NCI-H2081 treated with DMSO at 0.1 percent for 48 hours (cell line): ENCODE measurements at places on chromosomes 2 and 18.

DNA sequence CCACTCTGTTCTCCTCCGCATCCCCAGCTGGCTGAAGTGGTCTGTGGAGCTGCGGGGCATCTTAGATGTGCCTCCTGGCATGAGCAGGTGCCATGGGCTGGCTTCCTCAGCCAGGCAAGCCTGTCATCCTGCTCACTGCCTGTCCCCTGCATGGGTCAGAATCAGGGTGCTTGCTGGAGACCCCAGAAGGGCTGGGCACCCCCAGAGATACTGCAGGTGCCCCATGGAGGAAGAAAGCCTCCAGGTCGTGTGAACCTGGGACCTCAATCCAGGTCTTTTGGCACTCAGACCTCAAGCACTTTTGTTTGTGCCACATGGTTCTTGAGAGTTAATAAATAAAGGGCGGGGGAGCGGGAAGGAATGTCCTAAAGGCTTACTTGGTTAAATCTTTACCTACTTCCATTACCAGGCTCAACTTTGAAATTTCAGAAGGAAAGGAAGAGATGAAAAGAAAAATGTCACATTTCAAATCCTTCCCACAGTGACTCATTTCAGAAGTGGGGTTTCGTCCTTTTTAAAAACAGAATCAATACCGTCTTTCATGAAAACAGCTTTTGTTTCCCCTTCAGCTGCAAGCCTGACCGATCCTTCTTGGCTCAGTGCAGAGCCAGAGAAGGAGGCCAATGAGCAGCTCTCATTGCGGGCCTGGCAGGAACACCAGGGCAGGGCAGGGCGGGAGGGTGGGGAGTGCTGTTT is 69.9 kb downstream of the RHOB start:
- DNase-seq, result no peak

DNA sequence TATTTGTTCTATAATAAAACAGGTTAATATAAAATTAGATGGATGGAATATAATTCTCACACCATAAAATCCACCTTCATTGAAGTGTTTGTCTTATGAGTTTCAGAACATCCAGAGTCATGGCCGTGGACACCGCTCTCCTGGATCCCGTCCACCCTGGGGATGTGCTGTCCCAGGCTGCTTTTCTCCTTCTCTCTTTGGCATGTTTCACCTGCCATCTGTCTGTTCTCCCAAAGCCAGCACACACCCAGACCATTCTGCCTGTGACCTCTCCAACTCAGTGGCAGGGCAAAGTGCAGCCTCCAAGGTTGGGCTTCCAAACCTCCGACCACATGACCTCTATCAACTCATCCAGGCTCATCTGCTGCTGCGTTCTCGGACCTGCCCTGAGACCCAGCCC is 104.7 kb downstream of the MYT1L start:
- DNase-seq, result no peak

- DNase-seq, result no peak
Observed at GRCh38 chr2:46836295-46837111, 79.1 kb downstream of the MCFD2 start.

GRCh38 chr2:11348209-11348749 is 3.8 kb upstream of the ROCK2 start:
- DNase-seq, result no peak

- no peak for DNase-seq
Observed at GRCh38 chr2:71557321-71557720, 104.0 kb downstream of the DYSF start.

GRCh38 chr2:175441181-175441761 is 259.8 kb upstream of the ATP5MC3 start:
- no peak for DNase-seq

DNA sequence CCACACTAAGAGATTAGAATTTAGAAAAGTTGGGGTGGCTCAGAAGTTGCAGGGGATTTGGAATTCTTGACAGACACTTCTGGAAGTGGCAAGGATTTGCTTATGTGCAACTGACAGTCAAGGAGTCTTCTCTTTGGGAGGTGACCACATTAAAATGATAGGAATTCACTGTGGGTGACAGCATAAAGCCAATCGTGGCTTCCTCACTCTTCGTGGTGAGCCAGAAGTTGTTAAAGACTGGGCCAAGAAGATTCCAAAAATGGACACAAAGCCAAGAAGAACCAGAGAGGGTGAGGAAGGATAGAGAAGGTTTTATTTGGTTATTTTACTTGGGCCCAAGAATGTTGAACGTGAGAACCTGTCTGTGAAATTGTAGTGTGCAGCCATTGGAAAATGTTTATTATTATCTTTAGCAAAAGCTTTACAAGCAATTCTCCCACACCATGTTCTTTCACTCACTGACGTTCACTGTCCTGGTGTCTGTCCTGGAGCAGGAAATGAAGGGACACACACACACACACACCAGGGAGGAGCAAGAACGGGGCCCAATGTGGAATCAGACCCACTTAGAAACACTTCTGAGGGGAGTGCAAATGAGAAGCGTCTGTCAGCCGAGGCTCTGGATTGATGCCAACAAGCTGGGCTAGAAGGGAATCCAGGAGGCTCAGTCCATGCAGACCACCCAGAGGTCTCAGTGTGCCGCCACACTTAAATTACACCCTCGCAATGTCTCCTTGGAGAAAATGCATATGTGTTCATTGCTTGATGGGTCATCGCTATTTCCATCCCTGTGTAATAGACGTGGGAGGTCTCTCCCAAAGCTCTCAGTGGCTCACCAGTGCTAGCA is 37.2 kb downstream of the STEAP3 start:
- no peak for DNase-seq

DNA sequence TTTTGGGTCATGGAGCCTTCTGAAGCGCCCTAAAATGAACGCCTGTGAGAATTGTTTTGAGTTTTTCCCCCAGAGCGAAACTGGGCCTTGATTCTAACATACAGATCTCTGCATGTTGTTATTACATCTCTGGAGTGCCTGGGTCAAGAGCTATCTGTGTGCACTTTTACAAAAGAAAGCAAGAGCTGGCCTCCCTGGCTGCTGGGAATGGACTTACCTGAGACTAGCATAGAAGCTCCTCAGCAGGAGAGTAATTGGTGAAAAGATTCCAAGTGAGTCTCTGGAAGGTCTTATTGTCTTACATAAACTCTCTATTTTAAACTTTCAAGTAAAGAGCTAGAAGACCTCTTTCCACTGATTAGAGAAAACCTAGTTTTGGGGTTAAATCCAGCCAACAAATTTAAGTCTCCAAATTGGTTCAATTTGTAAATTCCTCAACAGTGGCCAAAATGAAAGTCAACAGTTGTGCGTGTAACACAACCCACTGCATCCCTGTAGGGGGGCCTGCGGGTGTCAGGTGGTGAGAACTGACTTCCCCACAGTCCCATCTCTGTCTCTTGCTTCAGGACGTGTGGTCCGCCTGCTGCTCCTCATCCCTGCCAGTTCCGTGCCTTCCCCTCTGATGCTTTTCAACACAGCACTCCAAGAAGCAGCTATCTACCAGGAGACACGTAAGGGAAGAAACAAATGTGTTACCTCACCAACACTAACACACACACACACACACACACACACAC is 206.1 kb downstream of the SH3BP4 start:
- no peak for DNase-seq

DNA sequence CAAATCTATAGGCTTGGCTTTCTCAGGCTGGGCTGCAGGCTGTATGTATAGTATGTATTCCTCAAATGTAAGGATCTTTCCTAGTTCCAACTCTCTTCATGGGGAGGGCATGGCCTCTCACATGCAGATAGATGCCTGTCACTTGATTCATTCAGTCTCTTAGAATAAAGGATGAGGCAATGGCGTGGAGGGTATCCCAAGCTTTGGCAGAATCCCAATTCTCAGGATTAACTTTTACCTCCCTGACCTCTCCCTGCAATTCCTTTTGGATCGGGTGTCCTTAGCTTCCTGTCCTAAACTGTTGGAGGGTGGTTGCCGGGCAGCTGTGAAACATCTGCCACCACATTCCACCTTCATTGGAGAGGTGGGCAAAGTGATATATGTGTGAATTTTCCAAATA is 80.3 kb downstream of the INSIG2 start:
- no peak for DNase-seq

DNA sequence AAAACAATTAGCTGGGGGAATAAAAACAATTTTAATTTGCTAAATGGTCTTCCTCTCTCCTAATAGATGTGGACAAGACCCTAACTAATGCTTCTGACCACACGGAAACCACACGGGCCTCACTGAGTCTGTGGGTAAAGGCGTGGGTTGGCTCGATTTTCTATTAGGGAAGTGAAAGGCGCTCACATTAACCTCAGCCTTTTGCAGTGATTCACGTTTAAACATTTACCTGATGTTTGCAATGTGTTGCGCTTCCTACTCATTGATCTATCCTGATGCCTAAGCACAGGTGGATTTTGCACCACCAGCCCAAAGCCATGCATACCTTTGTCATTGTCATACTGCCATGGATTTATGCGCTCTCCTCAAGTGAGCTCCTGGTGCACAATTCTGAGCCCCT is 35.6 kb upstream of the NRP2 start:
- no peak for DNase-seq

GRCh38 chr2:30280596-30281434 is 49.5 kb downstream of the LBH start:
- DNase-seq, result no peak

DNA sequence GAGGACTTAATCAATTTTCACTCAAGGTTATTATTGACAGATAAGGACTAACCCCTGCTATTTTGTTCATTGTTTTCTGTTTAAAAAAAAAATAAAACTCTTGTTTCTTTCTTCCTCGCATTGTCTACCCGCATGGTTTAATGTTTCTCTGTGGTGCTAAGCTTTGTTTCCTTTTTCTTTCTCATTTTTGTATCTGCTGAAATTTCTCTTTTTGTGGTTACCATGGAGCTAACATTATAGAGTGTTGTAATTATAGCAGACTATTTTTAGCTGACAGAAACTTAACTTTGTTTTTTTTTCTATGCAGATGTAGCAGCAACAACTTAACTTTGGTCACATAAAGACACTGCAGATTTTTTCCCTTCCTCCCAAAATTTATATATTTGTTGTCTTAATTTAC is 43.1 kb upstream of the CHN1 start:
- no peak for DNase-seq

DNA sequence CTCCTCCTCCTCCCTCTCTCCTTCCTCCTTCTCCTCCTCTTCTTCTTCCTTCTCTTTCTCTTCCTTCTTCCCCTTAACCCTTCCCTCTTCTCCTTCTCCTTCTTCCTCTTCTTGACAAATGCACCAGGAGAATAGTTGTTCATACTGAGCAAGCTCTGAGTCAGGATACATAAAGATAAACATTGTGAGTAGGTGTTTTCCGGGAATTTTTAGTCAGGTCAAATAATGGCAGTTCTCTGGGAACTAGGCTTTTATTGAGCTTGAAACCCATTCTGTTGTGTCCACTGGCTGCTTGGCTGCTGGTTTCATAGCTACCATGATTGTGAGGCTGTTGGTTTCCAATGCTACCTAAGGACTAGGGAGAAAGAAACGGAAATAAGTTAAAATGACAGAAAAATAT is 1144.7 kb upstream of the DDX18 start:
- no peak for DNase-seq

- no peak for DNase-seq
Observed at GRCh38 chr2:130319536-130319935, 23.2 kb upstream of the IMP4 start.

DNA sequence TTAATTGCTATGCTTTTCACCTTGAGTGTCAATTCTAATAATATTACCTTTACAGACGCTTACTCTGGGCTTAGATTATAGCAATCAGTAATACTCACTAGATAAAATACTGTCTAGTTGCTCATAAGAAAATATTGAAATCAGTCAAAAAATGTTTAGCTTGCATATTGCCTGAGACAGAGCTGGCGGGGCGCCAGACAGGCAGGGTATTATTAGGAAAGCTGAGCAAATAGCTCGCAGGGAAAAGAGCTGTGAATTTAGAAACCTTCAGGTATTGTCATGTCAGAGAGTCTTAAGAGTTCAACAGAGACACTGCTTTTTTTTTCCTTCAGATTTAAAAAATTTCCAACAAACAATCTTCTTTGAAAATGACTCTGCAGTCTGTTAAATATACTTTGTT is 118.4 kb downstream of the MEIS1 start:
- no peak for DNase-seq

GRCh38 chr2:12951657-12951973 is 234.9 kb downstream of the TRIB2 start:
- DNase-seq, result no peak

- no peak for DNase-seq
Observed at GRCh38 chr2:223467196-223467595, 135.0 kb downstream of the SCG2 start.

- peak; percentile 60 for DNase-seq
Observed at GRCh38 chr2:50401772-50402653, 629.9 kb downstream of the NRXN1 start.

DNA sequence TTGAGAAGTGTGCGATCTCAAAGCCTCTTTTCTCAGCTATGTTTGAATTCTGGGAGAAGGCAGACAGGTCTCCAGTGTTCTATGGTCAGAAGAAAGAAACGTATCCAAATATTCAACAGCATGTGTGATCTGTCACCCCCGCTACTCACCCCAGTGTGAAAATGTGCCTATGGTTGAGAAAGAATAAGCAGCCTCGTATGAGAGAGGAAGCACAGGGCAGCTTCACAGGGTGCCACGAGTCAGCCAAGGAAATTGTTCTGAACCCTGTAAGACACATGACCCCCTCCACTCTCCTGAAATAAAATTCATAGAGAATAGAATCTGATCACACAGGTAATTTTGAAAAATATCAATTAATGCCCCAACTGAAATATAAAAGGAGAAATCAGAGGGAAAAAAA is 8.0 kb upstream of the SF3B1 start:
- DNase-seq, result no peak

DNA sequence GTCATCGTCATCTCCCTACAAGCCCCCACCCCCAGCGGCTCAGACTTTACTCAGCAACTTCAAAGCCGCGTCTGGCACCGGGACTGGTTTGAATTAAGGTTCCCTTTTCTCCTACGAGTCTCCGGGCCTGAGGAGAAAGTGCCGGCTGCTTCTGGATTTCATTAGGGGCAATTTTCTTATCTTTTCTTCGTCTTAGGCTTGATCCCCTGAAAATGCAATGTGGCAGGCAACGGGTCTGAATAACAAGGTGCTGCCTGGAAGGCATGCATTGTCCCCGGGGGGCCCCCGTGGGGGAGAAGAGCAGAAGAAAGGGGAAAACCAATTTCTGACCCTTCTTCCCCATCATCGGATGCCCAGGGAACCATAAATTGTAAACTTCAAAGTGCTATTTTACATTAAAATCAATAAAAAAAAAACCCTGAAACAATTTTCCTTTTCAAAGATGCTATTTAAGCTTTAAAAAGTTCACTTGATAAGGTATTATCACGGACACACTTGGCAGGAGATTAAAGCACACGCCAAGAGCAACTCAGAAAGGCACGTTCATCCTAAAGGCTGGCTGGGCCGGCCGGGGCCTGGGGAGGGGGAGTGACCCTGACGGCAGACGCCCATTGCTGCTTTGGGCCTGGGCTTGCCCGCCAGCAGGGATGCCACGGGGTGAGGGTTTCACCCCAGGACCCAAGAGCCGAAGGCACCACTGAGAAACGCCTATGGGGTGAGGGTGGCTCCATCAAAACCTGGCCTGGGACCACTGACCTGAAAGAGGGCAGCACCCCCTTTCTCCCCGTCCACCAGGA is 230.4 kb downstream of the TWIST2 start:
- DNase-seq, result no peak

- no peak for DNase-seq
Observed at GRCh38 chr2:132588576-132588975, 81.4 kb downstream of the LYPD1 start.

GRCh38 chr2:240967681-240968621 is 30.5 kb upstream of the SNED1 start:
- DNase-seq, result no peak
